ENCODE measurements at places on chromosomes 5 and 9.

- DNase-seq: no peak
These were observed 142.1 kb downstream of the AGTPBP1 start for GRCh38 chr9:85599540-85600105.

DNA sequence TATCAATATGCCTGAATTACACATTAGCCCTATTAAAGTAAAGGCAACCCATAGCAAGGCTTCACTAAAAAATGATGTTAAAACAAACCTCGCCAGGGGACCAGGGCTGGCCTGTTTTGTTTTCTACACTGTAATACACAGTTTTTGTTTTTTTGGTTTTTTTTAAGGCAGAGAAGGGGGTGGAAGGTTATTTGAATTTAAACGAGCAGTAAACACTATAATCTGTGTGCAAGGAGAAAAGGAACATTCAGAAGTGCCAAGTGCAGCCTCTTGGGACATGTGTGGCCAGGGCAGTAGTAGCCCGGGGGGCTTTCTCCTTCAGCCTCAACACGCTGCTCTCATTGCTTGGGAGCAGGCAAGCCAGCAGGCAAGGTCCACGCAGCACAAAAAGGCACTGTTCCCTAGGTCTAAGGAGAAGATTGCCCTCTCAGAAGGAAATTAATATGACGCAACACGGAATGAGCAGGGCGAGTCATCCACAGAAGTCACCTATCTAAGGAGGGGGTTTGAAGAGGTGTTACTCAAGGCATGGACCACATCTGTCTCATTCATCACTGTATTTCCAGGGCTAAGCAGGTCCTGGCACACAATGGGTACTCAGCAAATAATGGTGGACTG lies 16.2 kb downstream of the SIL1 start:
- DNase-seq: no peak

DNA sequence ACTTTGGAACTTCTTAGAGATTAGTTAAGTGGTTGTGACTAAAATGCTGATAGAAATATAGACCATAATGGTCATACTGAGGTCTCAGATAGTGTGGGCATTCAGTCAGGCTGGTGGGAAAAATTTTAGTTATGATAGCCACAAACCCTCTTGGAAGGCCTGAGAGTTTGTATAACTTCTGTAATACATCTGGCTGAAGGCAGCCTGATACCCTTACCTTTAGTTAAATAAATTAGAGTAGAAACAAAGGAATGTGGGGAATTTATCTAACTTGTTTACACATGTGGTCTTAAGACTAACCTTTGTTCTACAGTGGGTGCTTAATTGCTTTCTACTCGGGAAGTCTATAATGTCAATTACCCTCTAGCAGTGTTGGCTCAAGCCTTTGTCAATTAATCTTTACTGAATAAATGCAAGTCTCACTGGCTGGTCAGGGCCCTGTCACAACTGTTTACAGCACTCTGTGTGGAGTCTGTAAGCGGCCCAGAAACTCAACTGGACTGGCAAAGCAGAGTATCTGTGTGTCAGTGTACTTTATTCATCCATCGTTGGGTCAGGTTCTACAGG lies 184.0 kb downstream of the FBXO4 start:
- no peak for DNase-seq

DNA sequence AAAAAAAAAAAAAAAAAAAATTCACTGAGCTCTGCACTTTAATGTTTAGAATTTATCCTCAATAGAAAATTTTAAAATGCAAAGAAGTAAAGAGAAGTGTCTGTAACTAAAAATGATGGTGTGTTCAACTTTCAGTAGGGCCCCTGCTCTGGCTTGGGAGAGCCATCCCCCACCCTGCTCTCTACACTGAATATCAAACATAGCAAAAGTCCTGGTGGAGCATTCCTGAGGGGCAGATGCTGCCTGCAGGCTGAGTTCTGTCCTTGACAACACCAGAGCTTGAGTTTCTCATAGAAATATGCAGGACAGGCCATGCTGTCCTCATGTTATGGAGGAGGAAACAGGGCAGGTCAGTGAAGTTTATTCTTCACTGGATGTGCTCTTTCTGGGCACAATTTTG lies 7.1 kb upstream of the SEMA4D start:
- DNase-seq: no peak

- no peak for DNase-seq
These were observed 315.0 kb upstream of the TLE4 start for GRCh38 chr9:79256691-79257213.

- DNase-seq: no peak
These were observed 48.2 kb downstream of the P4HA2 start for GRCh38 chr5:132179405-132179804.

- DNase-seq: no peak
These were observed 20.9 kb upstream of the ASTN2 start for GRCh38 chr9:117435630-117436261.

DNA sequence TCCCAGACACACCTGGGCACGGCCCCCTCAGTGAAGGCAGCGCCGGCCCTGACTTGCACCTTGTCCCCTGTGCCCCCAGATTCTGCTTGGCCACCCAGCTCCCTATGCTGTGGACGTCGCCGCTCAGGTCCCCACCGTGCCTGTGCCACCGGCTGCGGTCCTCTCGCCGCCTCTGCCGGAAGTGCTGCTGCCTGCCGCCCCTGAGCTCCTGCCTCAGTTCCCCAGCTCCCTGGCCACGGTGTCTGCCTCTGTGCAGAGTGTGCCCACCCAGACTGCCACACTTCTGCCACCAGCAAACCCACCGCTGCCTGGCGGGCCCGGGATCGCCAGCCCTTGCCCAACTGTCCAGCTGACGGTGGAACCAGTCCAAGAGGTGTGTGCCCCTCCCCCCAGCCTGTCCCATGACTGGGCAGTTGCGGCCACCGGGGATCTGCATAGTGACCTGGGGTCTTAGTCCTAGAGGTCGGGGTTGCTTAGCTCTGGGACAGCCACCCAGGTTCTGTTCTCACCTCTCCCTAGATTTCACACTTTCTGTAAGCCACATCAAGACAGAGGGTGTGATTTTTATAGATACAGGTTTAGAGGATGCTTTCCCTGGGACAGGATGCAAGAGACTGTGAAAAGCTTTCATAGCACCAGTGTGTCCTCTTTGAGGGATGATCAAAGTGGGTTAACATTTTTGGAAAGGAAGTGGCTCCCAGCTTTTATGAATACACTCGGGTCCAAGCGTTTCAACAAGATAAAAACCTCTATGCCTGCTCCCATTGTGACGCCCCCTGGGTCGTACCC lies 78.0 kb downstream of the WNK2 start:
- no peak for DNase-seq

GRCh38 chr5:102591650-102592049 lies 92.8 kb upstream of the SLCO6A1 start:
- no peak for DNase-seq

GRCh38 chr5:36899860-36900259 lies 23.3 kb downstream of the NIPBL start:
- no peak for DNase-seq

- no peak for DNase-seq
These were observed 181.6 kb upstream of the MAP1B start for GRCh38 chr5:71925608-71926091.

DNA sequence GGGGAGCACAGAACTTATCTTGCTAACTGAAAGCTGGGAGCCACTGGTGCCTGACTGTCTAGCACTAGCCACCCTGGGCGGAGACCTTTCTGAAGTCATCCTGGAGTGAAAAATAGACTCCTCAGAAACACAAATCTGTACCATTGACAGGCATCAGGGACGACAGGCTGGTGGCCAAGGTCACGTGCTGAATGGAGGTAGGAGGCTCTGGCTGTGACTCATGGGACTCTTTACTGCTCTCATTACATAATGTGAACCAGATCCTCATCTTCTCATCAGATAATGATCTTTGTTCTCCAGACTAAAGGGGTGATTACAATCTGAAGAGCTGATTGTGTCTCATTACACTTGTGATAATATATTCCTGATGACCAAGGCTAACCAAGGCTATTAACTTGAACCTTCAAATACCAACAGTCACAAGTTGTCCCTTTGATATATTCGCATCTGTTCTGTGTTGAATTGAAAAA lies 91.8 kb downstream of the SEMA5A start:
- no peak for DNase-seq

DNA sequence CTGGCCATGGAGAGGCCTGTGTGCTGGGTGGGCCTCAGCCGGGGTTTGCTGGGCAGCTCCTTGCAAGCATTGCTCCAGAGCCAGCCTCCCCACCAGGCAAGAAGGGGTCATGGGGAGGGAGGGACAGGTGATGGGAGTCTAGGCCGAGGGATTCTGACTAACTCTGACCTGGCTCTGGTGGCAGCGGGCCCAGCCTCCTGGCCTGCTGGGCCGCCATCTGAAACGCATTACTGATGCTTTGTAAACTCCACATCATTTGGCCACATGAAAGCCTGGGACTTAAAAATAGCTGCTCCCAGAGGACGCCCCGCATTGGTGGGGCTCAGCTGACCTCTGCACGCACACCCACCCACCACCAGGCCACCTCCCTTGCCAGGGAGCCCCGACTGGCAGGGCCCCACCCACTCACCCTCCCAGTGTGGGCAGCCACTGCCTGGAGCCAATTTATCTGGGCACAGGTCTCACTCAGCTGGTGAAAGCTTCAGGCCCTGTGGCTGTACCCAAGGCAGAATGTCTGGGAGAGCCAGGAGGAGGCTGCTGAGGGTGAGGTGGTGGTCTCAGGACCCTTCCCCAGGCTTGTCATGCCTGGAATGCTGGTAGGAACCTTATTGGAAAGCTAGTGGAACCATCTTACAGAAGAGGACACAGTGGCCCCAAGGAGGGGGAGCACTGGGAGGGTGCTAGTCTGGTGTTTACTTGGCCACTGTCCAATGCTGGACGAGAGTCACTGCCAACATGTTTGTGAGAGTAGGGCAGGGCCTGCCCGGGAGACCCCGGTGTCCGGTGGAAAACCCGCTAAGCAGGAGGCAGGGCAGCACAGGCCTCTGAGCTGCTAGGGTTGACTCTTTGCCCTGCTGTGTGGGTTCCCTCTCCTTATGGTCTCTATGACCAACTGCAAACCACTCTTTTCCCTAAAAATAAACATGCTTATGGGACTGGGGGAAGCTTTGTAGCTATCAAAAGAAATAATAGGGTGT lies 10.8 kb downstream of the TCF7 start:
- no peak for DNase-seq

DNA sequence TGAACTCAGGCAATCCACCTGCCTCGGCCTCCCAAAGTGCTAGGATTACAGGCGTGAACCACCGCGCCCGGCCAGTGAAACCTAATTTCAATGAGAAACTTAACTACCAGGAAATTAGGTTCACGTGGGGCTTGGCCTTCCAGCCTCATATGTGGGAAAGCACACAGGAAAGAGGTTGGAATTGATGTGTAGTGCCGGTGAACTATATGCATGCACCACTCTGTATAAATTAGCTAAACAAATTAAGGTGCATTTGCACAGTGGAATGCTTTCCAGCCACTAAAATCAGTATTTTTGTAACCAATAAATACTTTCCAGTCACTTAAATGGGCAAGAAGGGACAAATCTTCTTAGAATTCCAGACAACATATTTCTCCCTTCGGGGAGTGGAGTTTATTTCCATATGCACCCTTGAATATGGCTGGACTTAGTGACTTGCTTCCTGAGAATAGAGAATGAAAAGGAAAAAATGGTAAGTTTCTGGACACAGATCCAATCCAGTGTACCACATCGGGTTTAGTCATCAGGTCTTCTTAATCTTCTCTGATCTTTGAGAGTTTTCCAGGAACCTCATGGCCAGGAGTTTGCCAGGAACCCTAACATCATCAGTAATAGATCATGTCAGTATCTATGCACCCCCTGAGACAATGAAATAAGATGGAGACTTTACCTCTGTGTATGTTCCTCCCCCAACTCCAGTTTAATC lies 24.9 kb downstream of the ATOX1 start:
- DNase-seq: no peak

DNA sequence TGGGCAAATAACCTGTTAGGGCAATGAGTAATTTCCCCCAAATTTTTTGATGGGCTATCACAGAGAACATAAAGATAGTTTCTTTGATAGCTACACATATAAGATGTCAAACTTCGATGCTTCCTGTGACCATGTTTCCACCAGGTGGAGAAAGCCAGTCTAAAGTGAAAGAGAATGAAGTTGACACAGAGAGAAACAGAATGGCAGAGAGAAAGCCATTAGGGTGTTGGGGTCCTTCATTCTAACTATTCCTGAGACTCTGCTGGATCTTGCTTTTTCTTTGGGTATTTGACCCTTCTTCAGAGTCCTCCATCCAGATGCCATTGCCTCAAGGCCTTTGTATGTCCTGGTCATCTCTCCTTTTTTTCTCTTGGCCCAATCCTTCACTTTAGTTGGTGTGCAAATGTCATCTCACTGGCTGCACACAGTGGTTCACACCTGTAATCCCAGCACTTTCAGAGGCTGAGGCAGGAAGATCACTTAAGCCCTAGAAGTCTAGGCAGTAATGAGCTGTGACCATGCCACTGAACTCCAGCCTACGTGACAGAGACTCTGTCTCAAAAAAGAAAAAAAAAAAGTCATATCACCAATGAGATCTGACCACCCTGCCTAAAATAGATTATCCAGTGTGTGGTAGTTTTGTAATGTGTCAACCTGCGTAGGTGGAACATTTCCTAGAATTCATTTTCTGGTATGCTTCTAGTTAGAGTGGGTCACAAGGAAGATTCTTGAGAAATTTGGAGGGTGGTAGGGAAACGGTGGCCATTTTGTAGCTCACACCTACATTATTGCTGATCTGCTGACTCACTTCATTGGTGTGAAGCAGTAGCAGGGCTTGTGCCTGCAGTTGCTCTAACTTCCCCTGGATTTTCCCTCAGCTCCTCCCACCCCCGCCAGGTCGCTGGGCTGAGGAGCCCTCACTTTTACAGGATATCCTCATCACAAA lies 20.8 kb upstream of the KIF2A start:
- no peak for DNase-seq

- DNase-seq: no peak
These were observed 146.8 kb upstream of the ADAMTSL1 start for GRCh38 chr9:18327121-18327520.

GRCh38 chr5:174617285-174617684 lies 107.1 kb upstream of the MSX2 start:
- DNase-seq: no peak

DNA sequence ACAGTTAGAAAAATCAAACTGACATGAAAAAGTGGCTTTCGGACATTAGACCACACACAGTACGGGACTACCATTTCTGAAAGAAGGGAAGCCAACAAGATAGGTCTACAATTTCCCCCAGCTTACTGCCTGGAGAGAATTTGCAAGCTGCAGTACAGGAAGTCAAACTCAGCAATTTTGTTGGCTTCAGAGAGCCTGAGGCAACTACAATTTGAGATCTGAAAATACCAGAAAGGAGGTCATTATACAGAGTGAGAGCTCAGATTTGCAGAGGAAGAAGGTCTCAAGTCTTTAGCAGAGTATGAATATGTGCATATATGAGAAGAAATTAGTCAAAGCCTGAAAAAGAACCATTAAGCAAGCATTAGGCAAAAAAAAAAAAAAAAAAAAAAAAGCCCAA lies 83.0 kb downstream of the OXCT1 start:
- no peak for DNase-seq

DNA sequence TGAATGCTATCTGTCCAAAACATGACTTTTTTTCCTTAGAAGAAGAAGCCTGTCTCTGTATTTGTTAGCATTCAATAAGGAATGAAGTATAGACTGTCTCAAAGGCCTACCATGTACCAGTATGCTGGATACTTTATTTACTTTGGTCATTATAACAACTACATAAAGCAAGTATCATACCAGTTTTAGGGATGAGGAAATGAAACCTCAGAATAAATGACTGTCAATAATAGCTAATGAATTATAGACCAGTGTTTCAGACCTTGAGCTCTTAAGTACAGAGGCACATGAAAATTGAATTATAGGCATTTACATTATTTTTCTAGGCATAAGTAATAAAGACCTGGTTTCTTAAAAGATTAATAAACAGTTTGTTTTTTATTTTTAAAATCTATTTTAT lies 166.4 kb upstream of the TLX3 start:
- DNase-seq: no peak
